ENCODE measurements at places on chromosomes 2 and 18.

DNA sequence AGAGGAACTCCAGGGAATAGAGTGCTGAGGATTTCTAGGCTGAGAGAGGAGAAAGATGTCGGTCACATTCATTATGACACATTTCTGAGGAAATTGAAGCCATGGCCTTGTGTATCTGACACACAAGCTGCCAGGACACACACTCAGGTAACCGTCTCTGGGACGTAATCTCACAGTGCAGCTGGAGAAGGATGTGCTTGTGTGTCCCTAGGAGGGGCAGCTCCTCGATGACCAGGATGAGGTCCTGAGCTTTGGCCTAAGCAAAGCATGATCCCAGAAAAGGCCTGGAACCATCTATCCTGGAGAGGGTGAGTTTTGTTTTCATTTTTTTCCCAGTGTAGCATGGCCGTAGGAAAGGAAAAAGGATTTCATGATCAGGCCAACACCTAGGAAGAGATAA lies 102.2 kb downstream of the CAPN13 start:
- no peak for DNase-seq

DNA sequence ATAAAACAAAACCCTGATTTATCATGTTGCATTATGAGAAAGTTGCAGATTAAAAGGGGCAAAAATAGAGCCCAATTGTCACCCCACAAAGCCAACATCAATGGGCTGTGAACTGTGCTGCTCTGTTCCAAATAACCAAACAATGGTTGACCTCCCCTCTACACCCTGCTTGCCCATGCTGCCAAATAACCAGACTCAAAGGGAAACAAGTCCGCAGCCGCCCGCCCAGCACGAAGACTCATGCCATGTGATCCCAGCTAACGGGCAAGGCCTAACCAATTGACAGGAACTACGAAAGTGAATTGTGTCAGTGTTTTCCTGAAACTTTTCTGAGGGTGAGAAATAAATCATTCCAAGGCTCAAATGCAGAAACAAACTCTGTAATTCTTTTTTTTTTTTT lies 97.9 kb upstream of the RIOK3 start:
- DNase-seq: no peak

- DNase-seq: no peak
These were observed 9.9 kb downstream of the LIMS2 start for GRCh38 chr2:127665267-127665893.

GRCh38 chr2:196592911-196593881 lies 46.3 kb upstream of the CCDC150 start:
- peak; percentile 45 for DNase-seq

DNA sequence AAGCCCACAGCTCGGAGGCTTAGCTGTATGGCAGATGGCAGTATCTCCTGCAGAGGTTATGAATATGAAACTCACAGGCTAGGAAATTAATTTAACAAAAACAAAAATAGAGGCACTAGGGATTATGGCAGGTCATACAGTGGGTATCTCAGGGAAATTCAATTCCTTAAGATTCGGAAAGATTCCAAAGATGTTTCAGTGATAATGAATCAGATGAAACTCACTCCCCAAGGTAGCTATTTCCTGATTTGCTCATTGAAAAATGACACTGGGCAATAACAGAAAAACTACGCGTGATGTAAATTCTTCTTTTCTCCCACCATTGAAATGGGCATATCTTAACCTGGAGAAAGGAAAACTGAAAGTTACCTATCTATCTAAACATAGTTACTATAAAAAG lies 414.1 kb downstream of the STK39 start:
- no peak for DNase-seq

GRCh38 chr2:189569295-189569910 lies 11.2 kb downstream of the SLC40A1 start:
- no peak for DNase-seq

- DNase-seq: no peak
These were observed 768.4 kb downstream of the TDRD15 start for GRCh38 chr2:21892140-21892539.

Measured in NCI-H526 treated with DMSO at 0.1 percent for 48 hours (cell line).